ENCODE measurements at places on chromosomes 2 and 18. TPM values are rescaled to one million over a fixed set of nuclear protein-coding genes. Genes with fewer than 3 reads are reported as not detected.

PSME4 gene
- 72.1 TPM for total RNA-seq

NAT8 gene
- total RNA-seq: not detected

ITM2C gene
- total RNA-seq: 146 TPM

EHD3 gene
- total RNA-seq: 3.9 TPM

ALPG gene
- total RNA-seq: not detected

MGAT4A gene
- total RNA-seq: 8.0 TPM

All from neural progenitor cell (in vitro differentiated cells).